ENCODE measurements at places on chromosomes 7 and 10.
A peak's percentile ranks its signal among the peaks of the same experiment; 100 is the strongest.

DNA sequence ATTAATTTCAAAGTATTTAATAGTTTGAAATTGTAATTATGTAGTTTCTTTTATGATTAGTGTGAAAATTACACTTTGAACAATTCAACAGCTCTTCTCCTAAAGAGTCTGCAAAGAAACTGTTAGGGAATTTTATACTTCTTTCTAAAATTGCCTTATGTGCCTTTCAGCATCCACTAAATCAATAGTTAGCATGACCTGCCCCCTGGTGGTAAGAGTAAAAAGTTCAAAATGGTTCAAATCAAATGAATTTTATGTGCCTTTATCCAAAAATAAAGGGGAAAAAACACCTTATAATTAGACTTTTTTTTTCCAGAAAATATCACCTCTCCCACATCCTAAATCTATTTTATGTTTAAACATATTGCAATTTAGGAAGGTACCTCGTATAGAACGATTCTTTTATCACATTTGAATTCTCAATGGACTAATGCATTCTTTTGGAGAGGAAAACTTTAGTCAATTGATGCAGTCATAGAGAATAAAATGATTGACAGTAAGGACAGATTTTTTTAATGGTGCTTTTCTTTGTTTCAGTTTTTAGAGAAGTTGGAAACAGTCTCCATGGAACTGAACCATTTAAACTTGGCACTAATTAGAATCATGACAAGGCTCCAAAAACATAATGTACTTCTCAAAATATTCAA lies 163.7 kb downstream of the SEMA3D start:
- DNase-seq, result peak; percentile 8

DNA sequence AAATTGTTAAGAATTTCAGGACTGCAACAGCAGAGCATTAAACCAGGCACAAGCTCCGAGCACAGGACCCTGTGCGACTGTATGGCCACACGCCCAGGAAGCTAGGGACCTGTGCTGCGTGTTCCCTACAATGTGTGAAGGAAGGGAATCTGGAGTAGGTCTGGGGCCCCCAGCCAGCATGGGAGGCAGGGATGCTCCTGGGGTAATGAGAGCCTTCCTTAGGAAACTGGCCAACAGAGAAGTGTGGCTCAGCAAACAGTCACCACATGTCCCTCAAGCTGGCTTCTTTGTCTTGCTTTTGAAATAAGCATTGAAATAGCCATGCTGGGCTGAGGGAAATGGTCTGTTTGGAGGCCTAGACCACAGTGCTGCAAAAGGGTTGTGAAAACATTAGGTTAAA lies 8.2 kb downstream of the BLNK start:
- no peak for DNase-seq

- DNase-seq, result peak; percentile 34
These were observed at the start of gene SUN1 for GRCh38 chr7:832167-832967. TSS of gene SUN1 (plus strand) at chr7:832476. CDS start at chr7:832525, 49 bp downstream.

DNA sequence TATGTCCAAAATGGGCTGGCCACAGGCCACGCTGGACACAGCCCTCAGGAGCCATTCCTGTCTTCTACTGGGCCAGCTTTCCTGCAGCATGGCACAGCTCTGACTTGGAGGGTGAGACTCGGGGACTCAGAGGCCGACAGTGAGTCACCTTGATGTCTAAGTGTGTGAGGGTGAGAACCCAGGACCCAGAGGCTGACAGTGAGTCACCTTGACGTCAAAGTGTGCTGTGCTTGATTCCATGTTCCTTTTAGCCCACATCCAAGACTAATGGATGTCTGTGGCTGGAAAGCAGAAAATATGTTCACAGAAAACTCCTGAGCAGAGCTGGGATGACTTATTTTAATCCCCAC lies 6.0 kb upstream of the FAM170B start:
- DNase-seq, result no peak

DNA sequence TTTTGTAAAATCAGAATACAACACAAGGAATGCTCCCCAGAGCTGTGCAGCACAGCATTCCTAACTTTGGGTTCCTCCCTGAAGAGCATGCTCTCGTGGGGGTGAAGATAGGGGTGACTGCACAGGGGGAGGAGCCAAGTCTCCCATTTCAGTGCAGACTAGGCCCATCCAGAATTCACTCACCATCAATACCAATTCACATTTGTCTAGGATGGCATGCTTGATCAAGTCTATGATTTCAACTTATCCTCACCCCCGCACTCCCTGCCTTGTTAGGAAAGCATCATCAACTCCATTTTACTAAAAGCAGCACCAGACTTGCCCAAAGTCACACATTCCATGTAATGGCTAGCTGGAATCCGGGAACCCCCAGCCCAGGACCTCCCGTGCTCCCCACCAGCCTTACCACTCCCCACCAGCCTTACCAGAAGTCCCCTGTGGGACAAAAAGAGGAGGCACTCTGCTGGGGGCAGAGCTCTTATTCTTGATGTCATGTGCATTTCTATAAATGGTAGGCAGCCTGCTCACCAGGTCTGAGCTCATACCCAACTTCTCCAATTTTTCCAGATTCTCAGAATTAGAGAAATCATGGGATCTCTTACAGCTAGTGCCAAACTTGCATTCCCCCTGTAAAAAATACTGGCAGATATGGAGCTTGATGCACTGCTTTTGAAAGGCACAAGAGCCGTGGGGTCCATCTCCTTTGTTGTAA lies 6.2 kb downstream of the PARP12 start:
- DNase-seq, result no peak

GRCh38 chr10:24406809-24407483 lies 198.0 kb downstream of the KIAA1217 start:
- no peak for DNase-seq

GRCh38 chr7:127504715-127505114 lies 80.7 kb downstream of the GCC1 start:
- DNase-seq, result no peak
